ENCODE measurements at places on chromosomes 3 and 15.

- no peak for DNase-seq
Observed at GRCh38 chr3:176074096-176074495, 1123.2 kb downstream of the TBL1XR1 start.

DNA sequence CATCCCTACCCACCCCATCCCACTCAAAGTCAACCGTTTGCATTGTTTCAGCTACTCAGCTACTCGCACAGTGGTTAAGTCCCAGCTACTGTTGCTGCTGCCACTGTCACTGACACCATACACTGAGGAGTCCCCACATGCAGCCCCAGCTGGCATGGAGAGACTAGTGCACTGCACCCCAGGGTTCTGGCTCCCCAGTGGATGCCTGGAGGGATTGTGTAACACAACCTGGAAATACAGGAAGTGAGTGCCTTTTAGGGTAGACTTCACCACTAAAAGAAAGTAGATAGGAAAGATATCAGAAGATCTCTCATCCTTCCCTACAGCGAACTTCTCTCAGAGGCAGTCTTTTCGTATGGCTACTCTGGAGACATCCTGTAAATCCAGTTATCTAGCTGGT, 169.2 kb upstream of the STRIT1 start:
- no peak for DNase-seq

GRCh38 chr15:27249760-27250109, 278.8 kb downstream of the GABRG3 start:
- no peak for DNase-seq

DNA sequence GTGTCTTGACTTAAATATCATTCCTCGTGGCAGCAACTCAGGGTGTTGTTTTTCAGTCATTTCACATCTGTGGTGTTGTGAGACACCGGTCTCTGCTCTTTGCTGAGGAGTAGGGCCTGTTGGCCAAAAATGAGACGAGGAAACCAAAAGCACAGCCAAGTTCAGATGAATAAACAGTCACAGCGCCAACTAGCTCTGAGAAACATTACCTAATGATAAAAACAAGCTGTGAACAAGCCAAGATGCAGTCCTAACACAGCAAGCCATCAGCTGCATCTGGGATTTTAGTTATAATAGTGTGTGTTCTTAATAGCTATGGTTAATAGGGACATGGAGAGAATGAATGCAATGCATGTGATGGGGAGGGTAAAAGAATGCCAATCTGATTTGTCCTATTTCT, 843.4 kb upstream of the DPPA4 start:
- DNase-seq: no peak

GRCh38 chr3:126372413-126373145, 15.4 kb upstream of the KLF15 start:
- no peak for DNase-seq

DNA sequence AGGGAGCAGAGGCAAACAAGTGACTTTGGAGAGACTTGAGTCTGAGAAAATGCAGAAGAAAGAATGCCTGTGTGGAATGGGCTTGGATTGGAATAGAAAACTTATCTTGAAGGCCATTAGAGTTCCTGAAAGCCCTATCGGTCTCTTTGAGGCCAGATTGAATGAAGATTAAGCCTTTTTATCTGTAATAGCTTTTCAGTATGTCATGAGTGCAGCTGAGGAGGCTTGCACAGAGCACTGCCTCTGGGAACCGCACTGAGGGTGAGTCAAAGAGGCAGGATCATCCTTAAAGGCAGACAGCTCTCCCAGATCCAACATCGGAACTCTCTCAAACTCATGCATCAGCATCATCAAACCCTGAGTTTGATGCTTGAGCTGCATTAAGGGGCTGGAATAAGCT, 515.2 kb downstream of the NTRK3 start:
- no peak for DNase-seq

DNA sequence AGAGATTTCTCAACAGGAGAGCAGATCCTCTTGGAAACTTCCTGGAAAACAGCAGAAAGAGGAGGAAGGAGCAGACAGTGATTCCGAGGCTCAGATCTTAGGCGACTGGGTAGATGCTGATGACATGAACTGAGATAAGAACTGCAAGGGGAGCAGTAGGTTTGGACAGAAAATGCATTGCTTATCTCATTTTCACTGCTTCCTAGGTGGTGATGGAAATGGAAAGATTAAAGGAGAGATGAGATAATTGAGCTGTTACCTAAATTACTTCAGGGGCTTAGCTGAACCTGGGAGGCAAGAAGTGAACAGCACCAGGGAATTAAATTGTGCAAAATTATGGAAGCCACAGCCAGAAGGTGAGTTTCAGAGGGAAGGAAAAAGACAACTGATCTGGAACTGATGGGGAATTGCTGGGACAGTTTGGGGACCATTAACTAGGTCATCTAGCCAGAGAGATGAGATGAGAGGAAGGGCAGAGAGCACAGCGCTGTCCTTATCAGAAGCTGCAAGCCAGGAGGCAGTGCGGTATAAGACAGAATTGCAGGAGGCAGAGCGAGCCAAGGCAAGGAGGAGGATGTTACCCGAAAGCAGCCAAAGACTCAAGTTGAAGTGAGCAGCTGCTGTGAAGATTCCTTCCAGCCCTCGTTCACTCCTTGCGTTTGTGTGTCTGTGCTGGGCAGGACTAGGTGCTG, 140.4 kb downstream of the SRGAP3 start:
- DNase-seq: no peak

DNA sequence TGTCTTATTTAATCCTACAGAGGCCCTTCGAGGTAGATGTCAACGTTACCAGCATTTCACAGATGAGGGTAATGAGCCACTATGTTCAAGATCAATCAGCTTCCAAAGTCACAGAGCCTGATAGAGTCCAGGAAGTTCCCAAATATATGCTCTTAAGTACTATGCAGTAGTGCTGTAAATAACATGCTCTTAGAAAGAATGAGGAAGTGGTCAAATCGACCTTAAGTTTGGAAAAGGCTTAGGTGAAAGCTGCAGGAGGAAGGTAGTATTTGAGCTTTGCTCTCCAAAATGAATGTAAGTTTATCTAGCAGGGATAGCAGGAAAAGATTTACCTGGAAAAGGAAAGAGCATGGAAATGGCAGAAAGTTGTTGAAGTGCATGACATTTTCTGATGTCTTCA, 234.0 kb downstream of the RBMS3 start:
- DNase-seq: no peak

DNA sequence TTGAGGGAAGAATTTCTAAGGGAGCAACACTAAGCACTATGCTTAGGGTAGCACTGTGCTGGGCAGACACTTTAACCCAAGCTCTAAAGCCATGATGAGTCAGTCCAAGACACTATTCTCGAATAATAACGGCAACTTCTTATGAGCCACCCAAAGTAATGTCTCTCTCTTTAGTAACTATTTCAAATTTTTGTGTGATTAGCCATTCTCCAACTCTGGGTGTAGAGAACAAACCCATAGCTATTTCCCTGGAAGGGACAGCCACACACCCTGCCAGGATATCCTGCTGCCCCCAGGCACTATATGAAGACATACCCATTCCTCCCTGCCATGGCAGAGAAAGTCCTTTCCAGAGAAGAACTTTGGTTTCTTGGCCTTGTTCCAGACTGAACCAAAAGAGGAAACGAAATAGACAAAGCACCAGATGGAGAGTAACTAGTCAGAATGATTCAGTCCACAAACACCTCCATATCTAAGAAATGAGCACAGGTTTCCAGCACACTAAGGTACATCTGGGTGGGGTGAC, 384.9 kb upstream of the THBS1 start:
- no peak for DNase-seq

DNA sequence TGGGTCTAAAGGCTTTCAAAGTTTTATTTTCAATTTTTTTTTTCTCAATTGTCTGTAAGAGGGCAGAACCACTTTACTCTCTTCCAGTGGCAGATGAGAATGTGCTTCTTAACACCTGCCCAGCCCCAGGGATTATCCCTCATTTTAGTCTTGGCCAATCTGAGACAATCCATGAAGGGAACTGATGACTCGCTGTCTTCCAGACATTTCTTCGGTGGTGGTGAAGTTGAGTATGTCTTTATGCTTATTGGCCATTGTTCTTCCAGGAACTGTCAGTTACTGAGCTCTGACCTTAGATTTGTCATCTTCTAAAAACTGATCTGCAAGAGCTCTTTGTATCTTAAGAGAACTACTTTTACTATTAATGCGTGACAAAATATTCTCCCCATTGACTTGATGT, 139.5 kb downstream of the TJP1 start:
- no peak for DNase-seq

DNA sequence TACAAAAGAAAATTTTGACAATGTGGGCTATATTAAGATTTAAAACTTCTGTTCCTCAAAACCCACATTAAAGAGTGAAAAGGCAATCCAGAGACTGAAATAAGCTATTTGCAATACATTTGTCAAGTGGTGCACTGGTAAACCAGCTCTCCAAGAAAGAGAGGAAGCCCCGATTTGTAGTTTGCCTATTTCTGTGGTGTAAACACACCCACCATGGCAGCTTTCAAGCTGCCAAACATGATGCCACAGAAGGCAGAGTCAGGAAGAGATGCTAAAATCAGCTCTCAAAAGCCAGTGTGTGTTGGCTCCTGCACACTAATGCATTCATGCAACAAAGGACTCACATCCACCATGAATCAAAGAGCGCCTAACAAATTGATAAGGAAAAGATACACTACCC, 17.5 kb downstream of the RFTN1 start:
- DNase-seq: no peak

DNA sequence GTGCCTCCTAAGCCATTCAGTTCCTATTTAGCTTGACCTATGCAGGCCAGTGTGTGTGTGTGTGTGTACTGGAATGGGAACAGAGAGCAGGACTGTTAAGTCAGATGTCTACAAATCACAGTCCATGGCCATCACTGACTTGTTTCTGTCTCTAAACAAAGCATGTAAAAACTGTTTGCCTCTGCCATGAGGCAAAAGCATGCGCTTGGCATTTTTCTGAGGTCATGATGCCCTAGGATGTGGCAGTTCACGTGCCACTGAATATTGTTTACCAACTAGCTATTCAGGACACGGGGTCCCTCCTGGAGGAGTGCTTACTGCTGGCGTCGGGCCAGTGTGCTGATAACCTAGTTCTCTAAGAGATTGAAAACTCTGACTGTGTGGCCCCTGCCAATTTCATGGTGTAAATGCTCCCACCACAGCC, 8.2 kb upstream of the ATP13A3 start:
- DNase-seq: no peak

DNA sequence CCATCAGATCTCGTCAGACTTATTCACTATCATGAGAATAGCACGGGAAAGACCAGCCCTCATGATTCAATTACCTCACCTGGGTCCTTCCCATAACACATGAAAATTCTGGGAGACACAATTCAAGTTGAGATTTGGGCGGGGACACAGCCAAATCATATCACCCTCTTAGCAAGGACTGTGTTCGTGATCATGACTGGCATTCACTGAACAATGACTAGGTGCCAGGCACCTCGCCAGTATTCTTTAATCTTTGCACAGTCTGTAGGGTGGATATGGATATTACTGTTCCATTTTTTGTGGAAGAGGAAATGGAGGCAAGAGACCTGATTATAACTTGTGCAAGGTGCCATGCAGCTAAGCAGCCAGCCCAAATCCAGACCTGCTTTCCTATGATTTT, 77.5 kb downstream of the IGF1R start:
- DNase-seq: no peak

DNA sequence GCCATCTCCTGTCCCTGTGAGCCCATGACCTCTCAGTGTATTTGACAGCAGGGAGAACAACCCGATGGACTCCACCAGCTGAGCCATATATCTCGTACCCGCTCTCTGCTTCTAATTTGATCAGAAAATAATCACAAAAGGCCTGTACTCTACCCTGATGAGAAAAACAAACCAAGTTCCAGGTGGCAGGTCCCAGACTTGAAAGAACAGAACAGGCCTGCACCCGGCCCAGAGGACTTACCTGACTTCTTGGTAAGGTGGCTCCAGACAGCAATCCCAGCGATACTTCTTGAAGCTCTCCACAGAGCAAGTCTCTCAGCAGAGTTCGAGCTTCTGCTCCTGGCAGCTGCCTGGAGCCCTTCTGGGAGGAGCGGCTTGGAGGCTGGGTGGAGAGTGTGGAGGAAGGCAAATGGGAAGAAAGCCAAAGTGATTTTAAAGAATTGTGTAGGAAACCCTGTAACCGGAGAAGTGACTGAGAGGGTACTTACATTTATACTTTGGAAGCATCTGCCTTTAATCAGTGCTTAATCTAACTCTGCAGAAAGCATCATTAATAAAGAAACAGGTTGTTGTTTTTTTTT, 91.6 kb downstream of the SCN11A start:
- DNase-seq: no peak

- DNase-seq: no peak
Observed at GRCh38 chr15:57377478-57377847, 1.2 kb downstream of the CGNL1 start.

DNA sequence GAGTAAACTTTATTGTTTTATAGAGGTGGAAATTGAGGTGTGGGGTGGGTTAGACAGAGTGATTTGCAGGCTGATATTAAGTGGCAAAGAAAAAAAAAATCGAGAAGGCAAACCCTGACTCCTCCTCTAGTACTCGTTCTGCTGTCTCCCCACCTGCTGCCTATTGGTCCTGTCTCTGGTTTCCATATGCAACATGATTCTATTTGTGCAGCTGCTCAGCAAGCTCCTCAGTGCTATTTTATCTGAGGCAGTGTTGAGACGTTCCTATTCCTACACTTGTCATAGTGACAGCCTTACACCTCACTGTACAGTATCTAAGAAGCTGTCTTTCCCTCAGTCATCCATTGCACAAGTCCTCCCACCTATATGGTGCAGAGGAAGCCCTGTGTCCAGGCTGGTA, 45.1 kb downstream of the RSL24D1 start:
- no peak for DNase-seq

- DNase-seq: no peak
Observed at GRCh38 chr3:55687526-55687925, 200.4 kb upstream of the WNT5A start.

- DNase-seq: no peak
Observed at GRCh38 chr15:62456011-62456920, 291.2 kb upstream of the C2CD4B start.

GRCh38 chr15:48447657-48448056, 116.4 kb downstream of the DUT start:
- no peak for DNase-seq

- DNase-seq: no peak
Observed at GRCh38 chr3:170423001-170423615, 4.4 kb downstream of the CLDN11 start.

DNA sequence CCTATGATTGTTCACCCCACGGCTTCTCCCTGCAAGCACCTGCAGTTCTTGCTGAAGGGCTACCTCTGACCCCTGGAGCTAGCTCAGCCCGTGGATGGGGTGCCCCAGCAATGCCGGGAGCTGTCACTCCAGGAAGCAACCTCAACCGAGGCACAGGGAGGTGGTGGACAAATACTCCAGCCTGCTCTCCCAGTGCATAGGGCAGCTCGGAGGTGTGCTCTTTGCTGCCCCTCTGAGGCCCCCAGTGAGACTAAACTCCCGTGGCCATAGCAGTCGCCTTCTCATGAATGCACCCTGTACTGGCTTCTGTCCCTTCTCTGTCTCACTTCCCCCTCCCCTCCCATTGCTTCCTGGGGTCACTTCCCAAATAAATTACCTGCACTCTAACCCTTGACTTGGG, 48.5 kb downstream of the LINGO1 start:
- DNase-seq: no peak

DNA sequence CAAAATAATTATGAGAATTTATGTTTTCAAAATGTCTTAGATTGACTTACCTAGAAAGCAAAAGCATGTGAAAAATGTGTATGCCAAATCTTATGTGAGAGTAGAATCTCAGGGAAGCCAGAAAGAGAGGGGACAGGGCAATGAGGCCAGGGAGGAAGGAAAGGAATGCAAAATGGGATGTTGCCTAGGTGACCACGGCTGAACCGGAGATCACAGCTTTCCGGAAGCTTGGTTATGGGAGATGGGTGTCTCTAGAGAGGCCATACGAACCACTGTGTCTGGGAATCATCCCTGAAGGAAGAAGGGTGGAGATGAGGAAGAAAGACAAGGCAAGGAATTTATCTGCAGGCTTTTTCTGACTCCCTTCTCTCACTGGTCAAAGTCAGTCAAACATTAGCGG, 76.0 kb downstream of the SUCLG2 start:
- no peak for DNase-seq
